ENCODE measurements at places on chromosomes 4 and X.

- no peak for DNase-seq
Measured at GRCh38 chrX:43809463-43809862, 72.8 kb downstream of the MAOB start.

GRCh38 chr4:76758996-76759395 is 138.9 kb downstream of the SOWAHB start:
- no peak for DNase-seq

DNA sequence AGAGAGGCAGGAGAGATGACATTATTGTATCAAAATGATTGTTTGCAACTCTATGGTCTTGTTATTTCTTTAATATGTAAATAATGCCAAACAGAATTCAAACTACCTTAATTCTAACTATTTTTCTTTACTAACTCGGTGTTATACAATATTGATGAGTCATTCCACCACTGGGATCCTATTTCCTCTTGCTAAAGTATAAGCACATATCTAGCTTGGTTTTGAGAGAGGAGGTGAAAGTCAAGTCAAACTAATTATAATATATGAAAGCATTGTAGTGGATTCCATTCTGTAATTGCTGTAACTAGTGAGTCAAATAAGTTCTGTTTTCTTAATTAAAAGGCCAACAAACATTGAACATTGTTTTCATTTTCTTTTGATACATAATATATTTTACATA is 837.6 kb downstream of the PDHA2 start:
- DNase-seq, result no peak

DNA sequence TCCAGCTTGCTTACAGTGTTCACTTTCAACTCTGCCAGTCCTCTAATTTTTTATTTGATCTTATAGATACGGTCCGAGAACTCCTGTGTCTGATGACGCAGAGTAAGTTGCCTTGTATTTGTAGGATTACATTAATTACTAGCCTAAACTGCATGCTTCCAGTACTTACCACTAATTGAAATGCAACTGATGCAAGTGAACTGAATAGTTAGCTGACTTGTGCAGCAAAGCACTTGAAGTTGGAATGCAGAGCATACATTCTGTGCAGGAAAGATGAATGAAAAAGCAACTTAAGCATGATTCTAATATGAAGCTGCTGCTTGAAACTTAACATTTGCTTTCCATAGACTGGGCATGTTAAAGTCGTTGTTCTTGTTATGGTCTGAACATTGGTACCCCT is 100.9 kb downstream of the LIMCH1 start:
- no peak for DNase-seq

DNA sequence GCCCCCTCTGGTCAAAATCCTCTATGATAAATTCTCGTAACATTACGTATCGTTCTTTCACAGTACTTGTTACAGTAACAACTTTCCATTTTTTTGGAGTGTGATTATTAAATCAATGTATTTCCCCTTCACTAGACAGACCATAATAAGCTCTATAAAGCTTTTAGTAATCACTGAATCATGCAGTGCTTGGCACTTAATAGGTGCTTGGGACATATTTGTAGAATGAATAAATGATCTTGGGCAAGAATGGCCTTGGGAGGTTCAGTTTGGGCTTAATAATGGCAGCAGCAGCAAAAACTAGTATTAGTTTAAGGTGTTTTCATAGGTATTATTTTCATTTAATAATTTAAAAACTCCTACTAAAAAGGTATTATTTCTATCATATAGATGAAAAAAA is 33.4 kb upstream of the SFRP2 start:
- DNase-seq, result no peak

All from cortex of kidney (tissue), 1 donor.